ENCODE measurements at places on chromosomes 2 and 18. TPM values are rescaled to one million over a fixed set of nuclear protein-coding genes. Genes with fewer than 3 reads are reported as not detected.

- no peak for DNase-seq
Observed at GRCh38 chr2:67258122-67258521, 139.0 kb upstream of the ETAA1 start.

GRCh38 chr2:21358976-21359375 lies 235.2 kb downstream of the TDRD15 start:
- DNase-seq: no peak

Gene NEMP2
- total RNA-seq: 2.4 TPM

Gene ZC3H6
- 19.6 TPM for total RNA-seq

- DNase-seq: no peak
Observed at GRCh38 chr2:189587780-189588179, 7.2 kb upstream of the SLC40A1 start.

GRCh38 chr2:115168457-115168856 lies 726.0 kb downstream of the DPP10 start:
- DNase-seq: no peak

DNA sequence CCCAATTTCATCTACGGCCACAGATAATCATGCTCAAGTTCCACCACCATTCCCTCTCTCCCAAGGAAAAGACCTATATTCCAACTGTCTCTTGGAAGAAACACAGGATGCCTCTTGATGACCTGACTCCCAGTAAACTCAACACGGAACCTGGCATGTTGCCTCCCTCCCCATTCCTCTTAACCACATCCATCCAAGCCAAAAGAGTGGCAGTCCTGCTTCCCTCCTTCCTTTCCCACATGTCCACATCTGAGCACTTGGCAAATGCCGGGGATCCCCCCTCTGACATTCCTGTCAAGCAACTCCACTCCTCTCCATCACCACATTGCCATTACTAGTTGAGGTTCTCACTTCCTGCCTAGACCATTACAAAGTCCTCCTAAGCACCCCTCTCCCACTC lies 49.4 kb downstream of the PID1 start:
- DNase-seq: no peak

DNA sequence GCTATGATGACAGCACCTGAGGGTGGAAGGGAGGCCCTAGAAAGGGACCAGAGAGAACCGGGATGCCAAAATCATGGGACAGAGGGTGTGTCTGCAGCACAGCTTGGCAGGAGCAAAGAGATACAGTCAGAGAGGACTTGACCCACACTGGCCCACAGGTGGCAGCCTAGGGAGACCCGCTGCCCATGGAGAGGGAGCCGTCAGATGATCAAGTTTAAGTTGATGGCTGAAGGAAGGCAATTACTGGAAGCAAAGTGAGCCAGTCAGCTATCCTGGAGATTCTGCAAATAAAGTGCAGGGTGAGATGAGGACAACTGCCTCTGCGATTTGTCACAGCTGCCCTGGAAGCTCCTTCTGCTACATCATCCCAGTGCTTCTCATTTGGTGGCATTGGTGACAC lies 74.0 kb downstream of the CMPK2 start:
- no peak for DNase-seq

Gene SERPINB13
- 0.41 TPM for total RNA-seq

DNA sequence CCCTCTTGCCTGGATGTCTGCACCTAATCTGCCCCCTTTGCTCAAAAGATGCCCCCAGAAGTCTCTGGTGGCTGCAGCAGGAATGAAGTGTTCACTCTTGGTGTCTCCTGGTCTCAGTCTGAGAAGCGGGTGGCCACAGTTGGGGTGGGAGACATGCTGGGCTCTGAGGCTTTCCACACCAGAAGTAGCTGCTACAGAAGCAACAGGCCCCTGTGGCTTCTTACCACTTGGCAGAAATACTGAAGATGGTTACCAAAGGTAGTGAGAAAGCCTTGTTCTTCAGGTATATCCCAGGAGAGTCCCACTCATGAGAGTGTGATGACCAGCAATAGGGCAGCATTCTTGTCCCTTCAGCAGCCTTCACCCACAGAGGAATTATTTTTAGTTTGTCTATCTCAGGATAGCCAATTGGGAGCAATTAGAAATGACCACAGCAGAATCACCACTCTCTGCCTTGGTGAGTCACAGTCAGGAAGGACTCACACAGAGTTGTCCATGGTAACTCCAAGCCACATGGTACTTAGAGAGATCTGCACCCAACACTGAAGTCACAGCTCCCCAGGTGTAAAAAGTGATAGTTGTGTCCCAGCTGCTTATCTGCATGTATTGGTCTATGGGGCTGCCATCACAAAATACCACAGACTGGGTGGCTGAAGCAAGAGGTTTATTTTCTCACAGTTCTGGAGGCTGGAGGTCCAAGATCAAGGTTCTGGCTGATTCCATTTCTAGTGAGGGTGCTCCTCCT lies 169.8 kb upstream of the ID2 start:
- DNase-seq: no peak

Gene RAB6C
- 0.41 TPM for total RNA-seq

DNA sequence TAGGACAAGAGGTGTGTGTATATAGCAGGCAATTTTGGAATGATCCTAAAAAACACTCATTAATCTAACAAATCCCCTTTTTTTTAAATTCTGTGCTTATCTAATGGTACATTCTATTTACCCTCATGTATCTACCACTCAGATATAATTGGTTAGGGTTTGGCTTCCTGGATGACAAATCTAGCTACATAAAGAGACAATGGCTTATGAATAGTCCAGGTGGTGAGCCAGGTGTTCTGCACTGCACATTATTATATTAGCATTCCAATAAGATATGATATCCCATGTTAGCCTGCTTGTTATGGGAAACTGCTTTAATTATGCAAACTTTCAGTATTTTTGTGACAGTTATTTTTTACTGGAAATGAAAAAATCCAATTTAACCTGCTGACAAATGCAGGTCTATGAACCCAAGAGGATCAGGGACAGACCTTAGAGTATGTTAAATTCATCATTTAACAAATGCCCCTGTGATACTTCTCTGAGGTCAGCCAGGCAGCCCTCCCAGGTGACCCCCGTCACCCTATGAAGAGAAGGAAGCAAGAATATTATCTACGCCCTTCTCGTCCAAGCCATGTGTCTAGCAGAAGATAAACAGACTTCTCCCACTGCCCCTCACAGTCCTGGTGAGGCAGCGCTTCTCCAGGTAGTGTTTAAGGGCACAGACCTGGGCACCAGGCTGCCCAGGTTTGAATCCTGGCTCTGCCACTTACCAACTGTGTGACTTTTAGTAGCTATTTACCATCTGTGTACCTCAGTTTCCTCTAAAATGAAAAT lies 83.0 kb downstream of the ADD2 start:
- DNase-seq: no peak

Gene HRH4
- not detected for total RNA-seq

- DNase-seq: no peak
Observed at GRCh38 chr2:85748985-85749875, 4.6 kb upstream of the ATOH8 start.

DNA sequence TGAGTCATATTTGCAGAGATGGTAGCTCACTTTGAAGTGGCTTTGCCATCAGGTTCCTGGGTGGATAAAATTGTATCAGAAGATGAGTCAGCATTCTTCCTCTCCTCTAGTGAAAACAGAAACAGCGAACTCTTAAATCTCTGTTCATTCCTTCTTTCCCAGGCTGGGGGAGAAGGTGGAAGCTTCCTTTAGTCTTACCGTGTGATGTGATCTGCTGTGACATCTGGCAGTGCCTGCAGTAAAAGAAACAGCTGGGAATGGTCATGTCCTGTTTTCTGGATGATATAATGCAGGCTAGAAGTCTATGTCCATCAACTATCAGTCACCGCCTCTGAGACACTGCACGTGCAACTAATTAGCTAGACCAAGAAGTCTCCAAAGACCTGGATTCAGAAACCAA lies 171.6 kb downstream of the VAPA start:
- DNase-seq: no peak

- DNase-seq: no peak
Observed at GRCh38 chr2:19251554-19251953, 106.9 kb downstream of the OSR1 start.

- peak; percentile 34 for DNase-seq
Observed at GRCh38 chr2:199757233-199757870, 93.6 kb downstream of the FTCDNL1 start.

Gene LYPD1
- total RNA-seq: 24.5 TPM

Gene HOXD12
- not detected for total RNA-seq

- DNase-seq: no peak
Observed at GRCh38 chr2:239895669-239896068, 129.5 kb downstream of the NDUFA10 start.

DNA sequence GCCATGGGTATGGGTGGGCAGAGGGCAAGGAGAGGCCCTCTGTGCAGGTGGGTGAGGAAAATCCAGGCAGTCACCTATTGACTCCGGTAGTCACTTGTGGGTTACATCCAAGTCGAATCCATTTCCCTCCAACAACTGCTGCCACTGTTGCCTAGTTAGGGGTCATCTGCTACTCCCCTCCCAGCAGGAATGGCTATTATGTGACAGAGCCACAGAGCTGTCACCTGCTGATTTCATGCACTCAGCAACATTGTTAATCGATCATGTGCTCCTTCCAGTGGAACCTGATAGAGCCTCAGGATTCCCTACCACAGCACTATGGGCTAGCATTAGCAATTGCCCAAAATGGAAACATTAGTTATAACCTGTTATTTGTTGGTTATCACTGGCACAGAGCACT lies 31.4 kb downstream of the POLR1A start:
- DNase-seq: no peak

Gene MEIS1
- total RNA-seq: 39.5 TPM

Gene MYL12A
- total RNA-seq: 59.1 TPM

Gene NT5C1B
- total RNA-seq: not detected

DNA sequence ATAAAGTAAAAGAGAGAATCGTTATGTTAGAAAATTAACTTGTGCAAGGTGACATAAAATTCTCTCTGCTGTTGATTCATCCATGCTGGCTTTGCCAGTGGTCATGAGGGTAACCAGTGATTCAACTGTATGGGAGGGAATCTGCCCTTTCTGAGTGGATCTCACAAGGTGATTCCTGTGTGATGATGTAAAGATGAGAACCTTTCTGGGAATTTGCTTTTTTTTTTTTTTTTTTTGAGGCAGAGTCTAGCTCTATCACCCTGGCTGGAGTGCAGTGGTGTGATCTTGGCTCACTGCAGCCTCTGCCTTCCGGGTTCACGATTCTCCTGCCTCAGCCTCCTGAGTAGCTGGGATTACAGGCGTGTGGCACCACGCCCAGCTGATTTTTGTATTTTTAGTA lies 23.3 kb downstream of the RAB31 start:
- DNase-seq: no peak

DNA sequence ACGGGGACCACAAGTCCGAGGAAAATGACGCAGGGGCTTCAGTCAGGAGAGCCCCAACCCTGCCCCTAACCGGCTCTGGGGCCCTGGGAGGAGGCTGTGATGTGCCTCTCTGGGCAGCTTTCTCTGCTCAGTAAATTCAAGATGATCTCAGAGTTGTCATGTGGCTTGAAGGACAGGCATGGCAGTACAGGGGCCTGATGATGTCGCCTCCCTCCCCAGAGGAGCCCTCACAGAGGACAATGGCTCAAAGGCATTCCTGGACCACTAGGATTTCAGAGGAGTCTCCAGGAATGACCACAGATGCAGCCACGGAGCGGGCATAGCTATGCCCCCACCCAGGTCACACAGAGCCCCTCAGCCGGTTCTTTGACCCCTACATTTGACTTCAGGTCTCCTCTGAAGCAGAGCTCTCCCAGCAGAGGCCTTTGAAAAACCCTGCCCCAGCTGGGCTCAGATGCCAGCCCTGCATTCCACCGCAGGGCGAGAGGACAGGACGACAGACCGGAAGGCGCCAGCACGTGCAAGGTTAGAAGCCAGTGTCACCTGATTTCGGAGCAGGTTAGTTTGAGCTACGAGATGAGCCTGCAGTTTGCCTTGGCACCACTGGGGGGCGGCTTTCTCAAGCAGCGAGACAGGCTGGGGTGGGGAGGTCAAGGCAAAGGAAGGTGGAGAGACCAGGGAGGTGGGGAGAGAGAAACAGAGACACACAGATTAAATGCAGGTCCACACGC lies 39.2 kb downstream of the BIN1 start:
- DNase-seq: peak; percentile 72

Gene SGPP2
- 0.82 TPM for total RNA-seq

DNA sequence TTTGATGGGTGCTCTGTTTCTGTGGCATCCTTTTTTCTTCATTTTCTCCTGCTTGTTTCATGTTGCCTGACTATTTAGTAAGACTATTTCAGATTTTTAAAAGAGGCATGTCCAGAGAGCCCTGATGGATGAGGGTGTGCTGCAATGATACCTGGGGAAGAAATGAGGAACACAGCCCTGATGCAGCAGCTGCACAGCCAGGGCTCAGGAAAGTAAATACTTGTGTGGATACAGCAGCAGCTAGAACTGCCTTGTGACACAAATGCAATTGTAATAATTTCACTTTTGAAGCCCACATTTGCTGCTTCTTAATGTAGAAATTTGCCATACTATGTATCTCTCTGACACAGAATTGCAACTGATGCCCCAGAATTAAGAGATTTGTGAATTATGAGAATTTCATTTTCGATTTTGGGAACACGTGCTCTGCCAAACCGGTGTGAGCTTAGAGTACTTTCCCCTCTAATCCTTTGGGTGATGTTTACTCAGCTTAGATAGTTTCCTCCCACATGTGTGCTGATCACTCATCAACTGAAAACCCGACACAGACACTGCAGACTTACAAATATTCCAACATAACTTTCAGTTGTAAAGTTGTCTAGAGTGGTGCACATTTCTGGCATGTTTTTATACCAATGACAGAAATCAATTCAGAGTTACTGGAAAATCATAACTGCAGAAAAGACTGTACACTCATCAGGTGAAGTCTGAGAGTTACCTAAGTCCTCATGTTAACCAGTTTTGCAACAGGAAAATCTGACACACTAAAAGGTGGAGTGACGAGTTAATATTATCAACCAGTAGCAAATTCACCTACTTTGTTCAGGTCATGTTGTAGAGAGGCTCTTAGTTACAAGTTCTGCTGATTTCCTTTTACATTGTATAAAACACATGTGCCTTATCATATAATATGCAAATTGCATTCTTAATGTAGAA lies 383.4 kb downstream of the CBLN2 start:
- no peak for DNase-seq

Gene IGFBP5
- 26.1 TPM for total RNA-seq

Gene CENPA
- total RNA-seq: 1.2 TPM

Gene CHST9
- 2.4 TPM for total RNA-seq

DNA sequence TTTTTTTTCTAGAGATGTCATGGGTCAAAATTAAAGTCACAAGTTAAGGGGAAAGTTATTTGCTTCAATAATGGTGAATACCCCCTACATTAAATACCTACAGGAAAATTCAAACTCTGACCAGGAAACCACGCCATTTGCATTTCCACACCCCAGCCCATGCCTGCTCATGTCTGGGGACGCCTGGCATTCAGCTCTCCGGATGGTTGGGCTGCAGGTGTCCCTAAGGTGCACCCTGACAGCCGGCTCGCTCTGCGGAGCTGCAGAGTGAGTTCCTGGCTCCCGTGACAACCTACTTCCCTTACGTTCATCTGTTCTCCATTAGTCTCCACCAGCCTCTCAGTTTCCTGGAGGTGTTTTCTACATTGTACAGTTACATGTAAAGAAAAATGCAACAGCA lies 122.7 kb upstream of the RIOK3 start:
- no peak for DNase-seq

Measured in frontal cortex (tissue), 4 donors.